NCI-H526 (cell line): ENCODE measurements at places on chromosomes 3 and 15.
A peak's percentile ranks its signal among the peaks of the same experiment; 100 is the strongest.

DNA sequence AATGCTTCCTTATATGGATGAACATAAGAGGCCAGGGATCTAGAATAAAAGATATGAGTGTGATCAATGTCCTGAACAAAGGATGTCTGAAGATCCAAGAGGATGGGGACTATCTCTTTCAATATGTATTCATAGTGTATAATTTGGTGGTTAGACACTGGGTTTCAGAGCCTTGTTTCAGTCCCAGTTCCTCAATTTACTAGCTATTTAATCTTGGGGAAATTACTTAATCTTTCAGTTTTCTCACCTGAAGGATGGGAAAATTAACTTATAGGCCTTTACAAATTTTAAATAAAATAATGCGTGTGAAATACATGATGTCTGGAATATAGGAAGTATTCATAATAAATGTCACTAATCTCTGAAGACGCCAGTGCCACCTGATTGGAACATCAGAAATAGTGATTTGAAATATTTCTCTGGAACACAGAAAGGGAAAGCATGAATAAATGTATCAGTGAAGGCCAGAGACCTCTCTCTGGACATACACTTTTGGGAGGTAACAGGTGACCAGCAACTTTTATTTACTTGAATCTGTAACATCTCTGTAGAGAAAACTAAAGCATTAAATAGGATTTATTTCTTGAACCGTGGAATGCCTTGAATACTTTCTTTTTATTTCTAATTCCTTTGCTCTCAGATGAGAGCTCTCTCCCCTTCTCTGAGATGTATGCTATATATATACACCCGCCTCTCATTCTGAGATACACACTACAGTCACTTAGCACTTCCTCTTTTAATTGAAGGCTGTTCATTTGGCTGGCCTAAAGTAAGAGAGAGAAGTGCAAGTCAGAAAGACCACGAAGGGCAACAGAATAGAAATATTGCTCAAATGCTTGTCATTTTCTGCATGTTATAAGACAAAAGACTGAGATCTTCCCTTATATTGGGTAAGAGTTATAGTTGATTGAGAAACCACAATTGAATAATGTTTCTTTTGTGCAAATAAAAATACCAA is 407.1 kb downstream of the LSAMP start:
- no peak for DNase-seq

DNA sequence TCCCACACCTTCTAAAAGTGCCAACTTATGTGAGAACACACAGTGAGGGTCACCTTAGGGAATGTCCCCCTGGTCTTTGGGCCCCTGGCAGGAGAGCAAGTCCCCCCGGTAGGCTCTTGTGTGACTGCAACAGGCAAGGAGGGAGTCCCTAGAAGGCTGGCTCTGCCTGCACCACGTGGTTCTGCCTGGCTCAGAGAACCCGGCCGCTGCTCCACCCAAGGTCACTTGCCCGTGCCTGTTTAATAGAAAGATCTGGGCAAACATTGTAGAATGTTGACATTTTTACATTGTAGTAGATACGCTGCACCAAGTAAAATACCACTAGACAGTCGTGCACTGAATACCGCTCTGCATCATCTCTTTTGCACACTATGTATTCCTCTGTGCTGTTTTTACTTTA is 21.9 kb downstream of the GABRA5 start:
- DNase-seq = no peak

GRCh38 chr3:55955891-55956477 is 468.9 kb upstream of the WNT5A start:
- DNase-seq = no peak

- DNase-seq = no peak
Observed at GRCh38 chr3:44021651-44022594, 219.8 kb upstream of the TOPAZ1 start.

DNA sequence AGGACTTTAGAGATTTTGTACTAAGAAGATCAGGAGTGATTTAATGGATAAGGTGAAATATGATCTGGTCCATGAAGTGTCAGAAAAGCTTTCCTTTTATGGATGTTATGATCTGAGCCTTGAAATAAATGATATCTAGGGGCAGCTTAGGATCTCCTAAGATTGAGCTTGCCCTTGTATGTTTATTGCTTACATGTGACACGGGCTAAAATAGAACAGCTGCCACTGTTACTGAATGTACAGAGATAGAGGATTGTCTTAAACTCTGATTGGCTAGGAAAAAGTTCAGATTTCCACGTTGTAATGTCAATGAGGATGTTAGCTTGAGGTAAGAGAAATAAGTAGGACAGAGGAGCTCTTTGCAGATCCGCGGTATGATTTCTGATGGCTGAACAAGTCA is 8.8 kb downstream of the FYTTD1 start:
- DNase-seq = no peak

- DNase-seq = no peak
Observed at GRCh38 chr15:79179108-79179561, 88.6 kb upstream of the RASGRF1 start.

GRCh38 chr3:17119201-17120072 is 234.7 kb downstream of the PLCL2 start:
- no peak for DNase-seq

- DNase-seq = no peak
Observed at GRCh38 chr15:95591270-95591669, 739.2 kb upstream of the NR2F2 start.

- DNase-seq = no peak
Observed at GRCh38 chr3:14484741-14485140, 55.4 kb downstream of the GRIP2 start.

GRCh38 chr3:58562498-58562897 is 14.7 kb downstream of the FAM107A start:
- DNase-seq = no peak

GRCh38 chr3:38968891-38969290 is 82.9 kb downstream of the SCN11A start:
- DNase-seq = no peak

DNA sequence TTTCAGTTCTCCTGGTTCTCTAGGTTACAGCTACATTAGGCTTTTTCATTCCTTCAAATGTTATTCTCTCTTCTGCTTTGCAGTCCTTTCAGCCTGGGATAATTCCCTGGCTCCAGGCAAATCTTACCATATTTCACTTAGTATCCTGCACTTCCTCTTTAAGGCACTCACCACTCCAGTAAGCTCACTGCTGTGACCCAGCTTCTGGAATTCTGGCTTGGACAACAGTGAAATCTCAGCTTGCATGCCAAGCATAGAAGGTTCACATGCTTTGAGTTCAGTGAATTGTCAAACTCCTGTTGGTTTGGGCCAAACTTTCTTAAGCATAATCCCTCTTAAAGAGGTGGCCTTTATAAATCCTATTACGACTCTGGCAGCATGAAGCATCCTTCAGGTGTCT is 69.4 kb downstream of the SCN10A start:
- no peak for DNase-seq

- peak; percentile 82 for DNase-seq
Observed at GRCh38 chr15:68795298-68795848, 25.3 kb downstream of the ANP32A start.

GRCh38 chr15:49462232-49462844 is 39.3 kb downstream of the FGF7 start:
- DNase-seq = no peak

GRCh38 chr3:128392021-128392420 is 74.7 kb downstream of the DNAJB8 start:
- no peak for DNase-seq

GRCh38 chr3:106065831-106066230 is 197.0 kb upstream of the CBLB start:
- no peak for DNase-seq

DNA sequence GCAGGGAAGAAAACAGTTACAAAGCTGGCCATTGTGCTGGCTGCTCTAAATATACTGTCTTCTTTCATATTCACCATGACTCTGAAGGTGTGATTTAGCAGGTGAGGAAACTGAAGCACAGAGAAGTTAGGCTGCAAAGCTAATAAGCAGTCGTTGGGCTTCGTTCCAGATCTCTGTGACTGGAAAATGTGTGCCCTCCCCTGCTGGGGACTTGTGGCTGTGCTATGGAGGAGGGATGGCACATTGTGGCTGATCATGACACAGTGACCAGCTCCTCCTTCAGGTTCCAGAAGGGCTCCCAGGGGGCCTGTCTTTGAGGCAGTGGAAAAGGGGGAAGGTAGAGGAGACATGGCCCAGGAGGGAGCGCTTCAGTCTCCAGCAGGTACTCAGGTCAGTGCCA is 19.2 kb downstream of the PXK start:
- DNase-seq = no peak

GRCh38 chr3:9913601-9914000 is 3.3 kb upstream of the IL17RC start:
- DNase-seq = peak; percentile 14

- no peak for DNase-seq
Observed at GRCh38 chr3:47890828-47891612, 88.1 kb downstream of the DHX30 start.
